Amniotic epithelial cell (primary cell): ENCODE measurements at places on chromosomes 16 and 17.

GRCh38 chr17:39270923-39271322 lies 45.2 kb upstream of the STAC2 start:
- DNase-seq: peak; percentile 71

- DNase-seq: peak; percentile 94
These were observed 48.3 kb downstream of the HIC1 start for GRCh38 chr17:2102931-2103809.

DNA sequence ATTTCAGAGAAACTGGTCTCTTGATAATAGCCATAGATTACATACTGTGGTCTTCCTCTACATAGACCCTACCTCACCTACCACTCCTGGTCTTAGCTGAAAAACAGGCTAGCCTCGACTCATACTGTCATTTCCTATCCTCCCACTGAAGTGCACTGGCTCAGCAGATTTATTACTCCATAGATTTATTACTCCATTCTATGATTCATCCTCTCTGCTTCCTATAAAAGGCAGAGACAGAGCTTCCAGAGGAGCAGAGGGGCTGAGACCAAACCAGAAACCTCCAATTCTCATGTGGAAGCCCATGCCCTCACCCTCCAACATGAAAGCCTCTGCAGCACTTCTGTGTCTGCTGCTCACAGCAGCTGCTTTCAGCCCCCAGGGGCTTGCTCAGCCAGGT lies at the start of gene CCL7:
TSS of gene CCL7 (plus strand) at position 253 of the 400 bp plus-strand sequence. CDS start at position 323, 70 bp downstream.
- DNase-seq: no peak

DNA sequence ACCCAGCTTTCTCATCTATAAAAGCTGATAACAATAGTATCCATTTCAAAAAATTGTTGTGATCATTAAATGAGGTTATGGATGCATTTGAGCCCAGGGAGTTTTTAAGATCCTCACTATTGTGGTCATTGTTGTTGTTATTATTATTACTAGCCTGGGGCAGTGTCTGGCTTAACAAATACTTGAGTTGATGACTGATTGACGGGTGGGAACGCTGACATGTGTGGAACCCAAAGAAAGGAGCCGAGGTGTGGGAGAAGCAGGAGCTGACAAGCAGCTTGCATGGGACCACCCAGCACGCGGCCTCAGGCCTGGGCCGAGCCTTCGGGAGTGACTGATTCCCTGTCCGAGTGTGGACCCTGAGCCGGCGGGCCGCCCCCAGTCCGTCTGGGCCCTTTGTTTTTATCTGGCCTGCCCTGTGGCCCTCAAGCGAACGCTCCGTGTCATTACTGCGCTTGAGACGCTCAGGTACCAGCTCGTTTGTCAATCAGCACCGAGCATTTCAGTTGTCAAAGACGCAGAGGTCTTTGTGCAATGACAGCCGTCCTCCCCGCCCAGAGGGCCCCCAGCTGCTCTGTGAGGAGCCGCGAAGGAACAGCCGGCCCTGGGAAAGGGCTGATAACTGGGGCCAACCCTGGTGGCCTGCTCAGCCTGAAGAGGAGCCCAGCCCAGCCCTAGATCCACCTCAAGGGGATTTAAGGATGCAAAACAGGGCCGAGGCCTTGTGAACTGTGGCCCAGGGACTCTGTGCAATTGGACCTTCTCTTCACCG lies 132.9 kb upstream of the FOXF1 start:
- no peak for DNase-seq

DNA sequence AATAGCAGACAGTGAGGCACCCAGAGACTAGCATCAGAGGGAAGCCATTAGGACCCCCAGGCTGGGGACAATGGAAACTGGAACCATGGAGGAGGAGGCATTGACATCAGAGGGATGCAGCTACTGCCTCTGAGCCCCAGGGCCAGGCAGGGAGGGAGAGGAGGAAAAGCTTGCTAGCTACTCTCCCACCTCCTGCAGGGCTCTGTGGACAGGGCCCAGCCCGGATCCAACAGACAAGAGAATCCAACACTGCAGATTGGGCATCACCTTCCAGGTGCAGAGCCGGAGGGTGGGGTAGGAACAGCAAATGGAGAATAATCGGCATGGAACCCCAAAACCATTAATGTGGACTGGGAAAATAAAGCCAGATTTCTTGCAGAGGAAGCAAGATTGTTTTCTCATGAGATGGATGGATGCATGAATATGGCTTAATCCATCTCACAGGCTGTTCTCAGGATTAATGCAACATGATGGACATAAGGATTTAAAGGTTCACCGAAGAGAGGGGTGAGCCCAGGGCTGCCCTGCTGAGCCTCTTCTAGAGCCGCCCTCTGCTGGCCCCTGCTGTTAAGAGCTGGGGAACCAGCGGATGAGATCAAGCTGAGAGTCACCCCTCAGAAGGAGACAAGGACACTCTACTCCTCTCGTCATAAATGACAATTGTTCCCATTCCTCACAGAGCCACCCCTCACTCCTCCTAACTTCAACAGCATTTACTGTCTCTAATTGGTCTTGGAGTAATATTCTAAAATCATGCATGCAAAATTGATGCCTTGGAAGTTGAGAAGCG lies 48.8 kb downstream of the DNAH3 start:
- DNase-seq: peak; percentile 33

GRCh38 chr16:3113765-3114479 lies 1.5 kb downstream of the ZNF205 start:
- DNase-seq: peak; percentile 17

DNA sequence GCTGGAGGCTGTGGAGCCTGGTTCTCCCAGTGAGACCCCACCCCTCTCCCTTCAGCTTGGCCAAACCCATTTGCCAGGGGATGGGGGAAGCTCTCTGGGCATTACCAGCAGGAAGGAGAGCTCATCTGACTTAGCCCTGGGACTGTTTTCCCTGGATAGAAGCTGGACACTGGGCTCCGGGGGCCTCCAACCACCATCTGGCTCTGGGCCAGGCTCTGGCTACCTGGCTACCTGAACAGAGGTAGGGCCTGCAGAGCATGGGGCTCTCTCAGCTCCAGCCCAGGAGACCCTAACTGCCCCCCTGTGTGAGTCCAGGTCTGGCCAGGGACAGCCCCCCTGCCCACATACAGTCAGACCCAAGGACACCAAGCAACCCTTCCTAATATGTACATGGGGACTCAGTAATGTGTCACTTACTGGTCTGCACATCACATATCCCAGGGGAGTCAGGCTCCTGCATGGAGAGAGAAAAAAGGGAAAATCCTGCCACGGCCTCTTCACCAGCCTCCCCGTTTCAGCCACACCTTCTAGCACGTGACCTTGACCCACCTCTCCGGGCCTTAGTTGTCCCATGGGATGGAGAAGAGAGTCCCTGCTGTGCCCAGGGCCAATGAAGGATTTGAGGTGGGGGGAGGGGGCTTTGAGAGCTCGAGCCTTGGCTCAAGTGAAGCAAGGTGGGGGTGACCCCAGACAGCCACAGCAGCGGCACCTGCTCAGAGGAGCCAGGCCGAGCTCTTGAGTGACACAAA lies 13.8 kb downstream of the CNGB1 start:
- no peak for DNase-seq

- peak; percentile 12 for DNase-seq
These were observed 121.0 kb upstream of the TOB1 start for GRCh38 chr17:50986989-50987660.

DNA sequence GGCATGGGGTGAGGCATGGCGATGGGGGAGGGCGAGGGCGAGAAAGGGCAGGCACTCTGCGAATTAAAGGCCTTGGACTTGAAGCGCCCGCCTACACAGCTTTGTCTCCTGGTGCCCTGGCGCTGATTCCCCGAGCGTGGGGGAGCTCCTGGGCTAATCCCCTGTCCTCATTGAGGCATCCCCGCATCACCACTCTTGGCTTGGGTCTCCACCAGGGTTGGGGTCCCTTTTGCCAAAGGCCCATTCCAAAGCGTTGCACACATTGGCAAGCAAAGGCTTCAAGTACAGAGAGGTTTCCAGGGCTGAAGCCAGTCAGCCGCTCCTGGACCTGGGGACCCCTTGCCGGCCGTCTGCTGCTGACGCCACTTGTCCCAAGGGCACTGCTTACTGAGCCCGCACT lies 8.0 kb downstream of the ZNF205 start:
- DNase-seq: no peak

GRCh38 chr17:15273141-15273793 lies 8.1 kb upstream of the PMP22 start:
- DNase-seq: peak; percentile 95

- no peak for DNase-seq
These were observed 52.5 kb downstream of the NKD1 start for GRCh38 chr16:50600582-50601283.

- DNase-seq: no peak
These were observed 191.0 kb upstream of the RPL38 start for GRCh38 chr17:74012465-74012864.

DNA sequence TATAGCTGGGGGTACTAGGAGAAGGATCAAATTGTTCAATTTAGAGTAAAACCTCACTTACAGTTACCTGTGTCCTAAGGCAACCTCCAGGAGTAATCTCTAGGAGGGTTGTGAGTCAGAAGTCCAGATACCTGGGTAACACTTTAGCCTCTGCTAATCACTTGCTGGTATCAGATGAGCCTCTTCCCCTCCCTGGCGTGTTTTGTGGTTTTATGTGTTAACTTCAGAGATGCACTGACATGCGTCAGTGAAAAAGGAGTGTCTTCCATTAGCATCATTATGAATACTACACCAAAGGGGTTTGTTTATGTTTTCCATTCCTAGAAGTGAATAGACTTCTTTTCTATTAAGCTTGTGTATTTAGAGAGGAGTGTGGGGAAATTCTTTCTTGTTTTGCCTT lies 208.2 kb downstream of the FTO start:
- DNase-seq: peak; percentile 83

DNA sequence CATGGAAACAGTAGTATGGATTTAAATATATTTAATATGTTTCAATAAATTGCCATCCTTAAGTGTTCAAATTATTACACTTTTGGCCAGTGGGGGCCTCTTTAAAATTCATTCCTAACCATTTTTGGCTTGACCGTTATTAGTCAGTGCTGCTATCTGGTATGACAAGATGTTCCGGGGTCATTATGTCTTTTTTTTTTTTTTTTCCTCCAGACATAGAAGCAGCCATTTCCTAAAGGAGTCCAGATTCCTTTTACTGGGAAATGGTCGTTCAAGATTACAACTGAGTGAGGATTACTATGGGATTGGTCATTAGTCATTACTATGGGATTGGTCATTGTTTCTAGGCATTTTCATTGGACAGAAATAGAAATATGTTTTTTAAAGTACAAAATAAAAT lies 53.4 kb downstream of the NF1 start:
- DNase-seq: peak; percentile 54

DNA sequence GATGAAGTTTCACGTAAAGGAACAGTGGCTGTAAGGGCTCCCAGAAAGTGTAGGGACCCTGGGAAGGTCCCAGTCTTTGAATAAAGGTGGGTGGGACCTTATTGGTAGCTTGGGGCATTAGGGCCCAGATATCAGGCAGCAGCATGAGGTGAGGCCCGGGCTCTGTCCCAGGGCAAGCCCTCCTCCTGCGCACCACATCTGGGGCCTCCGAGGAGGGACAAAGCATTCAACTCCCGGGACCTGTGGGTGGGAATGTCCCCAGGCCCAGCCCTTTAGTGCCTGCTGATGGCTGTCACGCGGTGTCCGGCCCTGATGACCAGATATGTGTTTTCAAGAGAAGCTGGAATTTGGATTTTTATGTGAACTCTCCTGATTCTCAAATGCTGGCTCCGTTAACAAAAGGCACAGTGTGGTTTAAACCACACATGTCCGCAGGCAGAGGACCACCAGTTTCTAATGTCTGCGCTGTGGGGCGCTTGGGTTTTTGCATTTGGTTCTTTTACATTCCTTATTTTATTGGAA lies 30.4 kb downstream of the RAI1 start:
- DNase-seq: no peak

DNA sequence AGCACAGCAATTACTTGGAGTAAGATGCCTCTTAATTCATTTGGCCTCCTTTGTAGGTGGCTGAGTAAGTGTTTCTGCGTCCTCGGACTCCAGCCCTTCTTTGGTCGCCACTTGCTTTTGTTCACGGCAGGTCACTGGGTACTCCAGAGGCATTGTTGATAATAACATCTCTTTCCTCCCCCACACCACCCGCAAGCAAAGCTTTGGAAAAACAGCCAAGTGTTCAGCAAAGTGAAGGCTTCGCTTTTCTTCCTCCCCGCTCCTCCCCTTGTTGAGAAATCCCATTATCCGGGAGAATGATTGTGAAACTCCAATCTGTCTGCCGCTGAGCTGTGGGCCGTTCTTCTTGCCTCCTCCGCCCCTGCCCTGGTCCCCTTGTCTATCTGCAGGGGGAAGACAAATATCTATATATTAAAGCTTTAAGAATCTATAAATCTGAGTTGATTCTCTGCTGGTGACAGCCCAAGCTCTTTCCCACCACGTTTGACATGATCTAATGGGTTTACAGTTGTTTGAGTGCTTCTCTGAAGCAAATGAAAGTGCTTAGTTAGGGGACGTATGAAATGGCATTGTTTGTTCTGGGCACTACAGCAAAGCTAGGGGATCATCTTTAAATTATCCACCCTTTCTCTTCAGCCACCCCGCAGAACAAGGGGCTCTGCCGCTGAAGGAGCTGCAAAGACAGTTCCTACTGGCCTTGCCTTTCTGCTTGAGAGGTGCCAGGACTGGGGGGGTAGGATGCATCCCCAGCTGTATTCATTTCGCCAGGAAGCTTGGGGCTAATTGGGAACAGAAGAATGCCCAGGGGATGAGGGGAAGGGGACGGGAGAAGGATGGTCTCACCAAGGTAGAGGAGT lies 167.1 kb downstream of the CCDC182 start:
- peak; percentile 95 for DNase-seq

- DNase-seq: no peak
These were observed 225.6 kb downstream of the TANC2 start for GRCh38 chr17:63191610-63192009.

DNA sequence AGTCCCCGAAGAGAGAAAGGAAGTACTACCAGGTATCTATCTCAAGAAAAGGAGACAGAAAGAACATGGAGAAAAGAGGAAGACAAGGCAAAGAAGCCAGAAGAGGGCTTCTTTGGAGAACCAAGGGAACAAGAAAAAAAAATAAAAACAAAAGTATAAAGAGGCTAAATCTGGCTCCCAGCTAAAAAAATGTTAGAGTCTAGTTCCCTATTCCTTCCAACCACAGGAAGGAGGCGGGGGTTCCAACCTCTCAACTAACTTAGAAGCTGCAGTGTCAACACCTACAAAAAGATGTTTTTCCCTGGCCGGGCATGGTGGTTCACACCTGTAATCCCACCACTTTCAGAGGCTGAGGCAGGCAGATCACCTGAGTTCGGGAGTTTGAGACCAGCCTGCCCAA lies 13.4 kb downstream of the UTP6 start:
- no peak for DNase-seq

- DNase-seq: no peak
These were observed 131.1 kb downstream of the ABCC1 start for GRCh38 chr16:16080465-16081065.

GRCh38 chr17:6450926-6451832 lies 6.9 kb downstream of the PIMREG start:
- no peak for DNase-seq
